Heart left ventricle (tissue), 16 donors: ENCODE measurements at places on chromosomes 4 and X.

DNA sequence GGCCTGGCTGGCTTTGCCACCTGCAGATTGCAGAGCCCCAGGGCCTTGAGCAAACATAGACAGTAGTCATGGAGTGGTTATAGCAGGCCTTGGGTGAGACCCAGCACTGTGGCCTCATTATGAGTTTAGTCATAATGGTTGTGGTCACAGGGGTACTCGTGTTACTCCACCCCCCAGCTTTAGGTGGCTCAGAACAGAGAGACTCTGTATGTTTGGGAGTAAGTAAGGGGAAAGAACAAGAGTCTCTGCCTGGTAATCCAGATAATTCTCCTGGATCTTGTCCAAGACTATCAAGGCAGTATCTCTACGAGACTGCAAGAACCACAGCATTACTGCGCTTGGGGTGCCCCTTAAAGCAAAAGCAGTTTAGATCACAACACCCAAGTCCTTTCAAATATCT, 62.3 kb upstream of the SCRG1 start:
- DNase-seq: no peak

GRCh38 chr4:113106108-113106507, 56.7 kb downstream of the ANK2 start:
- DNase-seq: no peak

GRCh38 chrX:71053217-71053621, 14.9 kb downstream of the SNX12 start:
- peak; percentile 8 for DNase-seq

GRCh38 chrX:133854290-133854689, 131.1 kb downstream of the GPC3 start:
- no peak for DNase-seq

DNA sequence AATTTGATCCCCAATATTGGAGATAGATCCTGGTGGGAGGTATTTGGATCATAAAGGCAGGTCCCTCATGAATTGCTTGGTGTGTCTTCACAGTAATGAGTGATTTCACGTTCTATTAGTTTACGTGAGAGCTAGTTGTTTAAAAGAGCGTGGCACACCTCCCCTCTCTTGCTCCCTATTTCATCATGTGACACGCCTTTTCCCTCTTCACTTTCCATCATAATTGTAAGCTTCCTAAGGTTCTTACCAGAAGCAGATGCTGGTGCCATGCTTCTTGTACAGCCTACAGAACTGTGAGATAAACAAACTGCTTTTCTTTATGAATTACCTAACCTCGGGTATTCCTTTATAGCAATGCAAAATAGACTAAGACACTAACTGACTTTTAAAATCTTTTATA, 34.0 kb upstream of the FMR1 start:
- no peak for DNase-seq

DNA sequence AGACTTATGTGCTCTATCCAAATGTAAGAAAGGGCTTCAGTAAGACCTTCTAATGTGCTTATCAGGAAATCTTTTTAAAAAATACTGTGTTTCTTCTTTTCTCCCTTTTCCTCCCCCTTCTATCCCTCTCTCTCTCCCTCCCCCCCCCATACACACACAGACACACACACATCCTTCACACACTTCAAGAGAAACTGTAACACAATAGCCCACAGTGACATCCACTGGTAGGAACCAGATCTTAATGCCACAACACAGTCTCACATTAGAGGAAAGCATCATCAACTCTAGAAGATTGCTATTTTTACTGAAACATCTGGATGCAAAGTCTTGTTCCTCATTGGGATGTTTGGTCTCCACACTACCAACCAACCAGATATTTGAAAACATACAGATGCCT, 4.6 kb downstream of the PCDH19 start:
- DNase-seq: no peak

DNA sequence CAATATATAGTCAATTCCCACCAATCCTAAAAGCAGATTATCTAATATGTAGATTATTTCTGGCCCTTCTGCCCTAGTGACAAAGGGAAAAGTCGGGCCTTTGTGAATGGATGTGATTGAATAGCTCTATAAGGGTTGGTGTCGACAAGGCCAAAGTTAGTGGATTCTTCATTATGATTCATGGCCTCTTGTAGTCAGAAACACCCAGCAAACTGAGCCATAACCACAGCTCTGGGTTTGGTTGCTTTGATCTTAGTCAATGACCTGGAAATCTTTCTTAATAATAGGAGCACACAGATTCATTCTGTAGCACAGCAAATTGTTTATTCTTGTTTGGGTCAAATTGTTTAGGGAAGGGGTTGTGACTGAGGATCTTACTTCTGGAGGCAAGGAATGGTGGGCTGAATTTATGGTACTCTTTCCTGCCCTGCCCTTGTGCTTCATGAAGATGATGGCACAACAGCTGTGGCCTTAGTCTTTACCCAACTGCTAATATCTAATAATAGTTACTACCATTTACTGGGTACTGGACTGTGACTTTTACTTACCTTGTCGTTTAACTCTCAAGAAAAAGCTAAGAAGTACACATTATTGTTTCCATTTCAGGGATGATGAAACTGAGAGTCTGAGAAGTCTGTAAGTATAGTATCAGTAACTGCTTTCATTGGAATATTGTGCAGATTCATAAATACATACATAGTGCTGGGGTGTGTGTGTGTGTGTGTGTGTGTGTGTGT, 74.0 kb downstream of the AFF2 start:
- DNase-seq: no peak

GRCh38 chr4:15482842-15483241, 13.2 kb downstream of the CC2D2A start:
- no peak for DNase-seq

- DNase-seq: no peak
Measured at GRCh38 chrX:133249266-133250058, 31.3 kb upstream of the TFDP3 start.

- DNase-seq: no peak
Measured at GRCh38 chr4:147042046-147042445, 96.4 kb upstream of the TTC29 start.

DNA sequence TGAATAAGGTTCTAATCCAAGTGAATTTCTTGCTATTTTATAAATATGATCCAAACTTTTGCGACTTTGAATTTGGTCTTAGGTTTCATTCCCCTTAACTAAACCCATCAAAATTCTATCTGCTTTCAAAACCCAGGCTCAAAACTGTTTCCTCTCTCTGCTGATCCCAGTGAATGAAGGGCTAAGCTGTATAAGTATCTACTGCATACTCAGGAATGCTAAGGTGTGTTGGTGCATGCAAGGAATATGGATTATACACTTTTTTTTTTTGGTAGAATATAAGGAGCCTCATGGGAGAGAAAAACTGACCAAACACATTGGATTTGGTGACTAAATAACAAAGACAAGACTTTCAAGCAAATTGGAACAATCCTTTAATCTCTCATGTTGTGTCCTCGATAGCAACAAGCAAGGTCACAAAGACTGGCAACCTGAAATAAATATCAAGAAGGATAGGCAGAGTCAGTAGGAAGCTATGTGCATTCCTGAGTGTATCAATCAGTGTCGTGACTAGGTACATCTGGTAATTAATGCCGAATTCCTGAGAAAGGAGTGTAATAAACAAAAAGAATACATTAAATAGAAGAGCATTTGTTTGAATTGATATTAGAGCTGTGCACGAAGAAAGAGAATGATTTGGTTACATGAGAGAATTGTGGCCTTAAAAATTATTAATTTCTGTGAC, 74.3 kb upstream of the KCTD8 start:
- DNase-seq: no peak

DNA sequence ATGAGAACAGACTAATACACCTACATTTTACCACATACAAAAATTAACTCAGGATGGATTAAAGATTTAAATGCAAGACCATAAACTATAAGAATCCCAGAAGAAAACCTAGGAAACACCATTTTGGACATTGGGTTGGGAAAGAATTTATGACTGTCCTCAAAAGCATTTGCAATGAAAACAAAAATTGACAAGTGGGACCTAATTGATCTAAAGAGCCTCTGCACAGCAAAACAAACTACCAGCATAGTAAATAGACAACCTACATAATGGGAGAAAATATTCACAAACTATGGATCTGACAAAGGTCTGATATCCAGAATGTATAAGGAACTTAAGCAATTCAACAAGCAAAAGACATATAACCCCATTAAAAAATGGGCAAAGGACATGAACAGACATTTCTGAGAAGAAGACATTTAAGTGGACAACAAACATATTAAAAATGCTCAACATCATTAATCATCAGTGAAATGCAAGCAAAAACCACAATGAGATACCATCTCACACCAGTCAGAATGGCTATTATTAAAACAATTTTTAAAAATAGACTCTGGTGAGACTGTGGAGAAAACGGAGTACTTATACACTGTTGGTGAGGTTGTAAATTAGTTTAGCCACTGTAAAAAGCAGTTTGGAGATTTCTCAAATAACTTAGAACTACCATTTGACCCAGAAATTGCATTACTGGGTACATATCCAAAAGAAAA, 221.7 kb upstream of the DIPK2B start:
- no peak for DNase-seq

- no peak for DNase-seq
Measured at GRCh38 chr4:1465173-1466033, 59.2 kb upstream of the NKX1-1 start.

DNA sequence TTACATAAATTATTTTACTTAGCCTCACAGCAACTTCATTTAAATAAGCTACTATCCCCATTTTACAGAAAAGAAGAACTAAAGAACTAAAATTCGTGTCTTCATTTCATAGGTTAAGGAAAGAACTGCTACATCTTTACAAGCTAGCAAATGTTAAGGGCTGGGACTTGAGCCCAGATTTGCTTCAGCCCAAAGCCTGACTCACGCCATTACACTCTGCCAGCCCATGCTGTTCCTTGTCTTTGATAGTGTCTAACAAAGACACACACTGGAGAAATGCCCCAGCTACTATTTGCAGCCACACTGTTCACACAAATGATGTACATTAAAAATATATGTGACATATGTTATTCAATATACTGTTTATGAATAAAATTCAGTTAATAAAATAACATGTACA, 29.0 kb upstream of the ERVMER34-1 start:
- DNase-seq: peak; percentile 40

DNA sequence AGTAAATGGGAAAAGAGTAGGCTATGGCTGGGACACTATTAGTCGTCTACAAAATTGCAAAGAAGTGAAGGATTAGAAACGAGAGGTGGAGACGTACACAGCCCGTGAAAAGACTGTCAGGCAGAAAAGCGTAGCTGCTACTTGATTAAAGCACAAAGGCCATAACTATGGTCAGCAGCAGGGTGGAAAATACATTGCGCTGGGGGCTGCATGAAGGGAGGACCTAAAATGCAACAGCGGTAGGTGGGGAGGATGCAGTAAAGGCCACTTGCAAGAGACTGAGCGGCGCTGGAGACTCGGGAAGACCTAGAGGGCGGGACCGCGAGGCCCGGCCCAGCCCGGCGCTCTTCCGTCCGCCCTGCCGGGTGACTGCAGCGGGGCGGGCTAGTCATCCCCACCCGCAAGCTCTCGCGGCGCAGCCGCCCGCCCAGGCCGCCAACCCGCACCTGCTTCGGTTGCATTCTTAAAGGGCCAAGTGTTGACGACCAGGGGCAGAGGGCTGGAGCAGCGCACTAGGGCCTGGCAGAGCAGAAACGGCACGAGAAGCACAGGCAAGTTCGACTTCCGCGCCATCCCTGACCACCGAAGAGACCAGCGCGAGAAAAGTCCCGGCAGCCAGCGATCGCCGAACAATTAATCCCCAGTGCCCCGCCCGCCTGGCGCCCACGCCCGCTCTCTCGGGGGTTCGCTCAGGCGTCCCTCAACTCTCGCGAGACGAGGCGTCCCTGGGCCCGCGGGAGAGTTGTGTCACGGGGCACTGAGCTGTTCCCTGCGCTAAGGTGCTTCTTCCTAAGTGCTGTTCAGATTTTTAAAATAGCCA, at the start of gene AGA:
TSS of gene AGA (minus strand) at position 635 of the 820 bp plus-strand sequence. CDS start at position 573, 62 bp downstream.
- peak; percentile 98 for DNase-seq

GRCh38 chr4:2950221-2950989, 12.8 kb downstream of the NOP14 start:
- DNase-seq: no peak

GRCh38 chr4:1092026-1092982, 21.1 kb downstream of the RNF212 start:
- DNase-seq: no peak

DNA sequence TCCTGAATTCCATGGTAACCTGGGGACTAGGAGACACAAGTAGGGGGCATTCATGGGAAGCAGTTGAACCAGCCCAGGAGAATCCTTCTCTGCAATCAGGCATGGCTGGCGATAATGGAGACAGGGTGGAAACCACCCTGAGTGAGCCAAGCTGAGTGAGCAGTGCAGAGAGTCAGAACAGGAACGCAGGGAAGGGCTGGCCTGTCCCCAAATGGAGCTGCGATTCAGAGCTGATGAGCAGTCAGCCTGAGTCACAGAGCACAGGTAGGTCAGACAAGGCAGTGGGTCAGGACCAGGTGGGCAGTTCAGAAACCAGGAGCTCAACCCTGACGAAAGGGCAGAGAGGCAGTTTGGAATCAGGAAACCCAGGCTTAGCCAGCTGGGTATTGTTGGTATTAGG, 129.0 kb downstream of the BTC start:
- DNase-seq: no peak

- DNase-seq: no peak
Measured at GRCh38 chrX:20221902-20222301, 44.8 kb downstream of the RPS6KA3 start.

DNA sequence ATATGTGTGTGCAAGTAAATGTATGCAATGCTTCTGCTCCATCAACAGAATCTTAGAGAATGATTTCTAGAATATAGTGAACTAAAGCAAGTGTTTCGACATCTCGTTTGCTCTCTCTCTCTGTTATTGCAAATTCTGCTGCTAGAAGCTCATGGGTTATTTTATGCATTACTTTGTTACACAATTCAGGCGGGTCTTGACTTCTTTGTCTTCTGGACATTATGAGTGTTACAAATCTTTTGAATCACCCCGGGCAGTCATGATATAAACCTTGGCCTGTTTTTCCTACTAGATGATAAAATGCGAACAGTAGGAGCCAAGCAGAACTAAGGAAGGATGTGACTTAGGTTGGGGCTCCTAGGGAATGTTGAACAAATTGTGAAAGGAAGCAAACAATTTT, 166.4 kb upstream of the SFRP2 start:
- no peak for DNase-seq

GRCh38 chr4:101667348-101667747, 123.2 kb upstream of the BANK1 start:
- DNase-seq: no peak

DNA sequence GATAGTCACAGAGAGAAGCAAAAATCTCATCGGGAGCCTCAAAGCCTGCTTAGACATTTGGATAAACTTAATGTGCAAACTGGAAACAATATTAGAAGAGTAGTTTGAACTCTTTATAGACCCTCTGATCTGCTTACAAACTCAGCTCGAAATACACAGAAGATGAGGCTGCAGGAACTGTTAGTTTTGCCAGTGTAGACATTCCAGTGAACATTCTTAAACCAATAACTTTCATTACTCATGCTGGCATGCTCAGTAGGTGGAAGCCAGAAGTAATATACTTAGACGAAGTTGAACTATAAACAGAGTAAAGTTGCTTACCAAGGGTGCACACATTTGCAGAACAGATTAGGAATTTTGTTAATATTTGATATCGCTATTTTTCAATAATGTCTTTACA, 303.5 kb downstream of the ANKRD50 start:
- DNase-seq: no peak
